ENCODE measurements at places on chromosomes 16 and 17. TPM values are rescaled to one million over a fixed set of nuclear protein-coding genes. Genes with fewer than 3 reads are reported as not detected.

ATP1B2 gene
- 1.4 TPM for total RNA-seq

DNA sequence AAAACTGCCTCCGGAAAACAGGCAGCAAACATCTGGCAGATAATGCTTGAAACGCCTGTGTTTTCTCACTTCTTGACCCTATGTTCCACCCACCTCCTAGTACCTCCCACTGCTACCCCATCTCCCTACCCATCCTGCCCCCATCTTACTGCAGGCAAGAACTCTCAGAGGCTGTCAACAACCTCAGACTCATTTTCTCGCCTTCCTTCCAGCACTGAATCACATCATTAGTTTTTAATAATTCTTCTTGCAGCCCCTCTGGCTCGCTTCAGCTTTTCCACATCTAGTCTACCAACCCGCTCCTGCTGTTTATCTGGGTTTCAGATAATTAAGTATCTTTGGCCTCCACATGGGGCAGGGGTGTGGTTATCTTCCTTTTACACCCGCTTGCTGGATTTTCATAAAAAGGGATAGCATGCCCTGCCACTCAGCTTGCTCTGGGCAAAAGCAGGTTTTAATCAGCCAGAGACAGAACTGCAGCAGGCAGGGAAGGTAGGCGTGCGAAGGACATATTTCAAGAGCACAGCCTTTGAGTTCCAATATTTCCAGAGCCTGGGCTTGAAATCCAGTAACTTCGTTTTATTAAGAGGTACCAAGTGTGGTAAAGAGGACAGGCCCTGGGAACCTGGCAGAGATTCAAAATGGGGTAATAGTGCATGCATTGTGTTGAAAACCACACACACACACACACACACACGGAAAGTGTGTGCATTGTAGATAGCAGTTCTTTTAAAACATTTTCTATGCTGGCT lies 87.5 kb downstream of the BMERB1 start:
- H3K36me3 ChIP-seq: no peaks in the 10 kb centered on the region
- H3K27ac ChIP-seq: no peak overlapping the region
- H3K4me3 ChIP-seq: no peak overlapping the region
- DNase-seq: no peak
- H3K4me1 ChIP-seq: no peaks in the 10 kb centered on the region

DNA sequence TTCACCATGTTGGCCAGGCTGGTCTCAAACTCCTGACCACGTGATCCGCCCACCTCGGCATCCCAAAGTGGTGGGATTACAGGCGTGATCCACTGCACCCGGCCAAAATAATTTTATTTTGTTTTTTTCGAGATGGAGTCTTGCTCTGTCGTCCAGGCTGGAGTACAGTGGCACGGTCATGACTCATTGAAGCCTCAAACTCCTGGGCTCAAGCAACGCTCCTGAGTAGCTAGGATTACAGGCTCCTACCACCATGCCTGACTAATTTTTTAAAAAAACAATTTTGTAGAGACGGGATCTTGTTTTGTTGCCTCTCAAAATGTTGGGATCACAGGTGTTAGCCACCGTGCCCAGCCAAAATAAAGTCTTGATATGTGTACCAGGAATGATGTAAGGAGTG lies 2.4 kb upstream of the TTLL6 start:
- H3K4me1 ChIP-seq: peaks cover 20% of the 10 kb centered on the region
- no peak overlapping the region for H3K27ac ChIP-seq
- H3K36me3 ChIP-seq: no peaks in the 10 kb centered on the region

TLCD2 gene
- 0.15 TPM for total RNA-seq

DNA sequence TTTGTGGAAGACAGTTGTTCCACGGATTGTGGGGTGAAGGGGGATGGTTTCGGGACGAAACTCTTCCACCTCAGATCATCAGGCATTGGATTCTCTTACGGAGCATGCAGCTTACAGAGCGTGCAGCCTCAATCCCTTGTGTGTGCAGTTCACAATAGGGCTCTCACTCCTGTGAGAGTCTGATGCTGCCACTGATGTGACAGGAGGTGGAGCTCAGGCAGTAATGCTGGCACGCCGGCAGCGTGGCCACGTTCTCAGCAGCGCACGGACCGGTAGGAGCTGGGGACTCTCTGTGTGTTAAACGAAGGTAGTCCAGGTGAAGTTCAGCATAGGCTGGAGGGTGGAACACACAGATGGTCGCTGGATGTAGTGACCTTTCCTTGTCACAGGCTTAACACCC lies 37.8 kb downstream of the SEC14L1 start:
- H3K27ac ChIP-seq: no peak overlapping the region
- no peak overlapping the region for H3K4me3 ChIP-seq
- peaks cover 67% of the 10 kb centered on the region for H3K4me1 ChIP-seq
- H3K27me3 ChIP-seq: no peaks in the 10 kb centered on the region
- no peaks in the 10 kb centered on the region for H3K36me3 ChIP-seq

GRCh38 chr16:11576427-11577289 lies 10.1 kb downstream of the LITAF start:
- H3K36me3 ChIP-seq: no peaks in the 10 kb centered on the region
- peaks cover 5% of the 10 kb centered on the region for H3K4me1 ChIP-seq
- H3K27ac ChIP-seq: no peak overlapping the region
- H3K4me3 ChIP-seq: no peak overlapping the region

- H3K4me1 ChIP-seq: peaks cover 10% of the 10 kb centered on the region
- no peaks in the 10 kb centered on the region for H3K27me3 ChIP-seq
- DNase-seq: no peak
- H3K4me3 ChIP-seq: no peak overlapping the region
- H3K36me3 ChIP-seq: no peaks in the 10 kb centered on the region
- H3K27ac ChIP-seq: no peak overlapping the region
Observed at GRCh38 chr16:12235110-12235509, 258.6 kb downstream of the SNX29 start.

GRCh38 chr17:76578376-76578775 lies 7.3 kb downstream of the ST6GALNAC2 start:
- H3K4me3 ChIP-seq: no peak overlapping the region
- no peaks in the 10 kb centered on the region for H3K36me3 ChIP-seq
- peaks cover 57% of the 10 kb centered on the region for H3K27me3 ChIP-seq
- no peak overlapping the region for H3K27ac ChIP-seq
- H3K4me1 ChIP-seq: peaks cover 12% of the 10 kb centered on the region
- DNase-seq: no peak

FA2H gene
- total RNA-seq: not detected

PLA2G10 gene
- total RNA-seq: not detected

DNA sequence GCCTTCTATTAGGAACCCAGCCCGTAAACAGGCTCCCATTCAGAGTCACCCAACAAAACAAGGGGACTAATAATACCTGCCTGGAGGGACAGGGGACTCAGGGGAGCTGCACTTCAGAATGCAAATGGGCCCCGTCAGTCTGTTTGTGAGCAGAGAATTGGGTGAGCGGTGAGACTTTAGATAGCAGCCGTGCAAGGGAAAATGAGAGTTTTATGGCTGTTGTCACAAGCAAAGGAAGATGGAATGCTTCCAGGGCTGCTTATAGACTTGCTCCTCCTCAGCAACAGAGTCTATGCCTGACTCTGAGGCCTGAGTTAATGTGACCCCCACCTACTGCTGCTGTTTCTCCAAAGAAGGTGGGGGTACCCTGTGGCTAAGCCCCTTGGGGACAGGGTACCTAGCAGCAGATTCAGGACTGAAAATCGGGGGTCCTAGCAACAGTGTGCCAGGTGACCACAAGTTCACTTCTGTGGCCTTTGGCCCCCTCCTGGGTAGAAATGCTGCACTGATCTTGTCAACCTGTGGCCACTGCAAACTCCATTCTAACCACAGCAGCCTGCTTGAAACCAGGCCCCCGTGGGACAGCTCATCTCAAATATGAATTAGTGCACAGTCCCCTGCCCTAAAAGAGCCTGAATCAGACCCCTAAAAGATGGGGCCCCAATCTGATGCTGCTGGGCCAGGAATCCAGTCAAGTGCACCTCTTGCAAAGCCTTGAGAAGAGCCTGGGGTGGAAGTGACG lies 126.4 kb downstream of the C16orf78 start:
- no peaks in the 10 kb centered on the region for H3K4me1 ChIP-seq
- no peaks in the 10 kb centered on the region for H3K36me3 ChIP-seq

DNA sequence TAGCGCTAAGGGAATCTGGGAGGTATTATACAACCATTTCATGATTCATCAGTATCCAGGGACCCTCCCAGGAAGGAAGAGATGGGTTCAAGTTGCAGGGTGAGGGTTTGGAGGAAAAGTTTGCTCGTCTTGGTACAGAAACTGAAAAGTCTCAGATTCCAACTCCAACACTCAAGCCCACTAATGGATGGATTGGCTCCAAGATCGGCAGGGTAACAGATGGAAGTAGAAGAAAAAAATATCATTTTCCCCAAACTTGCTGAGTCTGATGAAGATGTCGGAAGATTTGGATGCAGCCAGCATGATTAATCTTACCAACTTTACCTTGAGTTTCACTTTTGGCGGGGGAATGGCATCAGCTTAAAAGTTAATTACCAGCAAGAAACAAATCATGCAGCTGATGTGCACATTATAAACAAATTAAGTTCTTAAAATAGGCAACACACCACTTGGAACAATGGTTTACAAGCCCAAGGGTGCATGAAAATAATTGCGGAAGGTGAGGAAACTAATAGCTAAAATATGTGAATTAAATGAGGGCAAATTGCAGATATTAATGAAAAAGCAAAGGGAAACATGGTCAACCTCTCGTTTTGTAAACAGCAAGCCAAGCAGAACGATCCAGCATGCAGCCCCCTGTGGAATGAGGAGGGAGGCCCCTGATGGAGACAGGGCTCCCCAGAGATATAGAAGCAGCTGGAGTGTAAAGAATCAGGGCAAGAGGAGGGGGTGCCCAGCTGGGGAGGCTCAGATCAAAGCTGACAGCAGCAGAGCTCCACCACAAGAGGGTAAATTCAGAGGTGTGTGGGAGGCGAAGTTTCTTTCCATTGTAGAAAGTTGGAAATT lies 44.1 kb upstream of the GRIN2A start:
- H3K27ac ChIP-seq: no peak overlapping the region
- peaks cover 10% of the 10 kb centered on the region for H3K4me1 ChIP-seq
- H3K36me3 ChIP-seq: no peaks in the 10 kb centered on the region
- peak; percentile 31 for DNase-seq
- H3K27me3 ChIP-seq: no peaks in the 10 kb centered on the region

CTRL gene
- total RNA-seq: 0.40 TPM

- DNase-seq: no peak
- no peaks in the 10 kb centered on the region for H3K4me1 ChIP-seq
- H3K27me3 ChIP-seq: no peaks in the 10 kb centered on the region
Observed at GRCh38 chr16:8110572-8111514, 479.5 kb downstream of the TMEM114 start.

GRCh38 chr17:49224198-49224996 lies 6.2 kb downstream of the PHOSPHO1 start:
- peak; percentile 53 for DNase-seq
- H3K36me3 ChIP-seq: no peaks in the 10 kb centered on the region
- H3K27me3 ChIP-seq: peaks cover 82% of the 10 kb centered on the region
- H3K4me1 ChIP-seq: peaks cover 7% of the 10 kb centered on the region
- H3K27ac ChIP-seq: no peak overlapping the region

DNA sequence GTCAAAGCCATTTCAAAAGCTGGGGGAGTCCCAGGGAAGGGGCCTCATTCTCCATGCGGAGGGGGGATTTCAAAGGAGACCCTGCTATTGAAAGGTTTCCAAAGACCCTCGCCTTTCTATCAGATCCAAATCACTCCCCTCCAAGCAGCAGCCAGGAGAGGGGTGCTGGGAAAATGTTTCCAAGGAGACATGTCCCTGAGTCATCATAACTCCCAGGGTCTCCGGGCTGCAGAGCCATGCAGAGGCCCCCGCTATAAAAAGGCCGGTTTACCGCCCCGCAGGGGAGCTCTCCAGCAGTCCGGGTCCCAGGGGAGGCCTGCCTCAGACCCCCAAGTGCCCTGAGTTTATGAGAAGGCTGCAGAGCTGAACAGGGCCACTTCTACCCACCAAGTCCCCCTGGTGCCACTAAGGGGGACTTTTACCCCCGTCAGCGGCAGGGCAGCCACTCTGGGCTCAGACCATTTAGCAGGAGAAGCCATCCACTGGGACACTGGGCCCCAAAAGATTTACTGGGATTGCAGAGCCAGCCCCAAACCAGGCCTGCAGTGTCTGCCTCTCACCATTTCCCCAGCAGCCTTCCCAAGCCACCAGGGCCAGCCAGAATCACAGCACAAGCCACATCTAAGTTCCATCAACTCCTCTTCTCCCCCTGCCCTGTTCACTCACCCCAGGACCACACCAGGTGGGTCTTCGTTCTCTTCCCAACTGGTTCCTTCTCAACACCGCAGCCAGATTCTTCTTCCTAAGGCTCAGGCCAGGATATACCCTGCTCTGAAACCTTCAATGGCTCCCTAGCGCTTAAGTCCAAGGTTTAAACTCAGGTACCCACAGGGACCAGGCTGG lies 234.4 kb downstream of the ZNF423 start:
- DNase-seq: no peak
- no peak overlapping the region for H3K27ac ChIP-seq
- H3K27me3 ChIP-seq: no peaks in the 10 kb centered on the region
- no peaks in the 10 kb centered on the region for H3K36me3 ChIP-seq

- H3K27ac ChIP-seq: peak overlapping the region; percentile 41
- no peaks in the 10 kb centered on the region for H3K27me3 ChIP-seq
- H3K4me3 ChIP-seq: no peak overlapping the region
Observed at GRCh38 chr17:19703828-19704613, 12.4 kb downstream of the SLC47A2 start.

DNA sequence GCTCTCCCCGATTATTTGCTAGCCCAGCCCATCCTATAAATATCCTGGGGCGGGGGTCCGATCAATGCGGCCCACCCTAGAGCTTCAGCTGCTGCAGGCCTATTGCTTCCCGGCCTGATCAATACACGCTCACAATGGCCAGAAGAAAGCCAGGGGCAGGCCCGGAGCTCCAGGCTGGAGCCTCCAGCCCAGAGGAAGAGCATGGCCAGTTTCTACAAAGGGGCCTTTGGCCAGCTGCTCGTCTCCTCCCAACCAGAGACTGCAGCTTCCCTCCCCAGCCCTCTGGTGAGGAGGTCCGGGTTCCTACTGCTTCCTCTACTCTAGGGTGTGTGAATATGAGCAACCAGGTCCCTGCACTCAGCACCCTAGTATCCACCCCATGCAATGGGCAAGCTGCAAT lies 36.7 kb downstream of the SALL1 start:
- no peaks in the 10 kb centered on the region for H3K36me3 ChIP-seq
- H3K4me3 ChIP-seq: peak overlapping the region; percentile 41
- peaks cover 48% of the 10 kb centered on the region for H3K4me1 ChIP-seq
- peaks cover 41% of the 10 kb centered on the region for H3K27me3 ChIP-seq
- DNase-seq: peak; percentile 60
- H3K27ac ChIP-seq: no peak overlapping the region

GRCh38 chr16:69718111-69718764 lies 8.1 kb downstream of the NQO1 start:
- no peaks in the 10 kb centered on the region for H3K4me1 ChIP-seq
- DNase-seq: no peak
- no peaks in the 10 kb centered on the region for H3K36me3 ChIP-seq
- no peak overlapping the region for H3K27ac ChIP-seq
- no peaks in the 10 kb centered on the region for H3K27me3 ChIP-seq

DOC2A gene
- 8.1 TPM for total RNA-seq
